ENCODE measurements at places on chromosomes 5 and 9.

GRCh38 chr5:117743337-117743736 is 1168.7 kb upstream of the SEMA6A start:
- DNase-seq, result no peak

GRCh38 chr5:132260714-132261551 is 3.4 kb downstream of the PDLIM4 start:
- DNase-seq, result no peak

DNA sequence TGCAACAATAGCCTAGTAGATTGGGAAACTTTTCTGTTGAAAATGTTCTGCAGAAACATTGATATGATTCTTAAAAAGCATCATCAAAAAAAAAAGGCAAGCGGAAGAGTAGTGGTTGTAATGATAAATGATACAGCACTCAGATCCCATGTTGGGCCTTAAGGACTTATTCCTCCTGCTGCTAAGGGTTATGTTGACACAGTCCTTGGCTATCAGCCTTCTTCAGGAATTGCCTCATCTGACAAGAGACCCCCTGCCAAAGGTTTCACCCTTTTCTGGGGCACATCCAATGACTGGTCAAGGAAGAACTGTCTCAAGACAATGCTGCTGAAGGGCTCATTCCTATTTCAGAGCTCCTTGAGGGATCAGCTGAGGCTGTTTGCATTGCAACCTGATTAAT is 44.3 kb upstream of the MAMDC2 start:
- no peak for DNase-seq

DNA sequence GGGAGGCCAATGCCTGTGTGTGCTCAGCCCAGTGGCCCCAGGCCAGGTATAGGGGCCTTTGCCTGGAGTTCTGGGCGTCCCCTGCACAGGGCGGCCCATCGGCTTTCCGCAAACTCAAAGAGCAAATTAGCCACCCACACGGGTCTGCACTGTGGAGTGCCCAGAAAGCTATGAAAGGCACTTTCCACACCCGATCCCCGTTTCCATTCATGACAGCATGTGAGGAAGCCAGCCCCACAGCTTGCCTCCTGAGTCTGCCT is 5.2 kb downstream of the DBH start:
- no peak for DNase-seq

DNA sequence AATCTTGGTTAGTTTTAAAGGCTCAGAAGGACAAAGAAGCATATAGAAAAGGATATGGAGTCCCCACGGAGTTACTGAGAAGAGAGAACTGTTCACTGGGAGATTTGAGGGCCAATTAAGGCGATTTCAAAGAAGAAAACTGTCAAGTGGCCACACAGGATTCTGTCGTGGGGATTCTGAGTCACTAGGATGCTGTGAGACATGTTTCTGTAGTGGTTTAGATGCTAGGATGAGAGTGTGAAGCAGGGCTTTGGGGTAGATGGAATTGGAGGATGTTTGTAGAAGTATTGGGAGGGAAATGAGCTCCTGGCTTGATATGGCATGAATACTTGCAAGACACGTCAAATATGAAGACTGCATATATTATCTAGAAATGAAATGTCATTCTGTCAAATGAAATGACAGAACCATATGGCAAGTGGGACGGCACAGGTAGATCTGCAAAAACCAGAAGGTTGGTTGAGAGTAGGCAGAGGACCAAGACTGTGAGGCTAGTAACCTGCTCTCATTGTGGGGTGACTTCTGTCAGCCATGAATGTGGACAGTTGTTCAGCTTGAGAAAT is 136.3 kb upstream of the SPRY4 start:
- no peak for DNase-seq

DNA sequence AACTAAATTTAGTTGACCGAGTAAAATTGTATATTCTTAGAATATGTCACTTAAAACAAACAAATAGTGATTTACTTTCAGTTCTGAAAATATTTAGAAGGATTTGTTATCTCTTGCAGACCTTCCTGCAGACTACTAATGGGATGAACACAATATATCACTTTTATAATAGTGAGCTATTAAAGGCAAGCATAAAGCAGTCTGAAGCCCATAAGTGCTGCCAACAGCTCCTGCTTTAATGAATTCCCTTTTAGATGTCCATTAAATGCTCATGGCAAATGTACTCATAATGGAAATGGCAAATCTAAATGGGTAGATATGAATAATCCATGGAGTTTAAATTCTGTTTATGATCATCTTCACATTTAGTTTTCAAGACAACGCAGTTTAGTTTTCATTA is 170.2 kb downstream of the RANBP17 start:
- DNase-seq, result no peak

DNA sequence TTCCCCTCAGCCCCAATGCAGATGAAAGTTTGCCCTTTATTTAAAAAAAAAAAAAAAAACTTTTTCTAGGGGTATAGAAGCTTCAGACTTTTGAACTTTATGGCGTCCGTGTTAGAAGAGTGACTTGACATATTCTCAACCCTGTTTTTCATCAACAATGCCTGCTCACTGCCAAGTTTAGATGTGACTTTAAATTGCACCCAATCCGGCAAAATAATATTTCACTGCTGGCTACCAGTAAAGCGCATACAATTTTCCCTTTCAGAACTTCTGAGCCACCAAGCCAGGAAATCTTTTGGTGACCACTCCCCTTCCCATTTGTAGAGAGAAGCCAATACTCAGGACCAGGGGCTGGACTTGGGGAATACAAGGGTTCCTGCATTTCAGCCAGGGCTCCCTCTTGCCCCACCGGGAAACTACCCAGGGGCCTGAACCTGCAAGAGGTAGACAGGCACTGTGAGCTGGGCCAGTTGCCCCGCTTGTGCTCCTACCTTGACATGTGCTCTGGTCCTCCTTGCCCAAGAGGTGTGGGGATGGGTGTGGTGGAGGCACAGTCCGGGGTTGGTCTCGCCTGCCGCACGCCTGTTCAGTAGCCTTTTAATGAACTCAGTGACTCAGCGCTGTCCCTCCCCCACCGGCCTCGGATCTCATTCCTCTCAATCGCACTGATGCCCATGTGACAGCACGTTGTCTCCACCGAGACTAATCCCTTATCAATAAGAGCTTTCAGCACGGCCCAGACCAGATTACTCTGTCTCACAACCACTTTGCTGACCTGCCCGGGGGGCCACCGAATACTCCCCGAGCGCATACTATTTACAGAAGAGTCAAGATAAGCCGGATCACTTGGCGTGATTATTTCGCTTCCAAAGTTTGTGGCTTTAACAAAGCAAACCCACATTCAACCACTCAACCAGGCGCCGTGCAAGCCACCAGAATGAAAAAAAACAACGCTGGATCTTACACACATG is 226.4 kb downstream of the DCP2 start:
- DNase-seq, result no peak

DNA sequence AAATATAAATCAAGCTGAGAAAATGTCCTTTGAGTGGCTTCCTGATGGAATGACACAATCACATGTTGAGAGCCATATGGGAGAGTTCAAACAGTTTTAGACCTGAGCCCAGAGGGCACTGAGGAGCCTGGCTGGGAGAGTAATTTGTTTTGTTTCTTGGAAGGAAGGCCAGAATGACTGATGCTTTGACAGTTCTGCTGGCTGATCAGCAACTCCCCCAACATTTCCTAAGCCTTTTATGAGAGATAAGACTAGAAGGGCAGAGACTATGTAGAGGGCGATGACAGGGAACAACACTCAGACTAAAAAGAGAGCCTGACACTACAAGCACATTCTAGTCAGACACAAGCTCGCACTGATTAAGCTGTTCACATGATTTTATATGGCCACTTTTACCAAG is 169.2 kb downstream of the COX7C start:
- no peak for DNase-seq

- DNase-seq, result no peak
Observed at GRCh38 chr9:107020040-107020530, 157.1 kb downstream of the ZNF462 start.

GRCh38 chr9:113886026-113886369 is 9.9 kb downstream of the ZNF618 start:
- no peak for DNase-seq

DNA sequence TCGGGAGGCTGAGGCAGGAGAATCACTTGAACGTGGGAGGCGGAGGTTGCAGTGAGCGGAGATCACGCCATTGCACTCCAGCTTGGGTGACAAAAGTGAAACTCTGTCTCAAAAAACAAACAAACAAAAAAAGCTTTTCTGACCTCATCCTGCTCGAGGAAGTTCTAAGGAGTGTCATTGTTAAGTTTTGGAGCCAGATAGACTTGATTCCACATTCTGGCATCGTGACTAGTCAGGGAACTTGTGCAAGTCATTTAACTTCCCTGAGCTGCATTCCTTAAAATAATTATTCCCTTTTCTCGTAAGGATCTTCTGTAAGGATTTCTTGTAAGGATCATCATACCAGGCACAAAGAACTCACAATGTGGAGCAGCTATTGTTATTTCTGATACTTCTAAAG is 26.2 kb downstream of the SNX24 start:
- no peak for DNase-seq

- DNase-seq, result no peak
Observed at GRCh38 chr9:108536836-108537601, 318.8 kb downstream of the ACTL7B start.

Data from effector memory CD4-positive, alpha-beta T cell (primary cell).